ENCODE measurements at places on chromosomes 1 and 21.

DNA sequence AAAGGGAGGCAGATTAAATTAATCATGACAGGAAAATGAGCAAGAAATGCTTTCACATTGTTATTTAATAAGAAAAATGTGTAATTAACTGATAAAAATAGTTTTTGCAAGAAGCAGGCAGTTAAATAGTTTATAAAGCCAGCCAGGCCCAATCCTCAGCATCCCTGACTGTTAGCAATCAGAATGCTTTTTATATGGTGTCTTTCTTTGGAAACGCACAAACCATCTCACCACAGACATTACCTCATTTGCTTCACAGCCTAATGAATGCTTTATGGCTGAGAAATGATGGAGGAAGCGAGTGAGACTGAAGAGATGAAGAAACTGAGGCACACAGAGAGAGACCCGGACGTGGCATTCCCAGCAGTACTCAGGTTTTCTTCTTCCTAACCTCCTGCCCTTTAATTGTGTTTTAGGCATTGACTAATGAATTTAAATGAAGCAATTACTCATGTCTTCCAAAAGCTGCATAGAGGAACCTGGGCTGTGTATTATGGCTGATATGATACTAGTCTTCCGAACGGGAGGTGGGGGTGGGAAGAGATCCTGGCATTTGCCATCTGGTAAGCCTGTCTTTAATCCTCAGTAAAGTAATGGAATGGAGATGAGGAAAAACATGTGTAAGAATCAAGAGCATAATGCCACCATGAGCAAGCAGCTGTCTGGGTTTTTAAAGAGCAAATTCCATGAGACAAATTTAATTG lies 116.1 kb upstream of the LMO4 start:
- peak; percentile 36 for DNase-seq

DNA sequence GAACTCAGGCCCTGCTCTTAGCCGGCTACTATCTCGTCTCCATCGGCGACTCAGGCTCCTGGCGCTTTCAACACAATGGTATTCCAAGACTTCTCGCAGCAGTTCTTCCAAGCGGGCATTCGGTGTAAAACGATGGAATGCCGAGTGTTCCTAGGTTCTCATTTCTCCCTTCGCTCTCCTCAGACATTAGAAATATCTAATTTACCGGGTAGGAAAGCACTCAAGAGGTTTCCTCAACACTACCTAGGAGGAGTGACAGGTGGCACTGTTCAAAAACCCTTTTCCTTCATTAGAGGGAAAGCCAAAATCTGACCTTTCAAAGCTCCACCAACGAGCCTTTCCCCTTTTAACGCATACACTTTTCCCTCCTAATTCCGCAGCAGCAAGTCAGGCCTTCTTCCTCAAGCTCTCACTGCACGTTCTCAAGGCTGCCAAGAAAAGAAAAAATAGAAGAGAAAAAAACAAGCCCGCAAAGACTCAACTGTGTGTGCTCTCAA lies 601 bp downstream of the UBE2G2 start:
- peak; percentile 33 for DNase-seq

- peak; percentile 56 for DNase-seq
Observed at GRCh38 chr1:43147625-43148327, 24.3 kb downstream of the EBNA1BP2 start.

- no peak for DNase-seq
Observed at GRCh38 chr1:228160201-228160761, 5.3 kb upstream of the IBA57 start.

DNA sequence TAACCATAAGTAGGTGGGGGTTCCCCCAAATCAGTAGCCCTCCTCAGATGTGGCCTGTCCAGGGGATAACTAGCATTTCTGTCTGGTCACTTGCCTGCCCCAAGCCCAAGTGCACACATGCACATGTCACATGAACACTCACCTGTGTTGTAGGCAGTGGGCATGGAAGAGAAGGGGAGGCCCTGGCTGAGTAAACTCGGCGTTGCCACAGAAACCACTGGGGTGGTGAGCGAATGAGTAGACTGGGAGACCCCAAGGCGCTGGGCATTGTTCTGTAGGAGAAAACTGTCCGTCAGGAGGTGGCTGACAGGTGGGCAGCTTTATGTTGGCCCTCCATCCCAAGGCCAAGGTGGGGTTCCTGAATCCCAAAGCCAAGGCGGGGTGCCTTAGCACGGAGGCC lies 25.6 kb downstream of the MEF2D start:
- no peak for DNase-seq

DNA sequence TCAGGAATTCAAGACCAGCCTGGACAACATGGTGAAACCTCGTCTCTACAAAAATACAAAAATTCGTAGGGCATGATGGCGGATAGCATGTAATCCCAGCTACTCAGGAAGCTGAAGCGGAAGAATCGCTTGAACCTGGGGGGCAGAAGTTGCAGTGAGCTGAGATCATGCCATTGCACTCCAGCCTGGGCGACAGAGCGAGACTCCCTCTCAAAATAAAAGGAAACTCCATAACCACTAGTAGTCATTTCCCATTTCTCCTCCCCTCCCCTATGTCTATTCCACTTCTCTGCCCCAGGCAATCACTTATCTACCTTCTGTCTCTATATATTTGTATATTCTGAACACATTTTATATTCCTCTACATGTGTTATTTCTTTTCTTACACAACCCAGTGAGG lies 4.0 kb upstream of the CEP350 start:
- no peak for DNase-seq

DNA sequence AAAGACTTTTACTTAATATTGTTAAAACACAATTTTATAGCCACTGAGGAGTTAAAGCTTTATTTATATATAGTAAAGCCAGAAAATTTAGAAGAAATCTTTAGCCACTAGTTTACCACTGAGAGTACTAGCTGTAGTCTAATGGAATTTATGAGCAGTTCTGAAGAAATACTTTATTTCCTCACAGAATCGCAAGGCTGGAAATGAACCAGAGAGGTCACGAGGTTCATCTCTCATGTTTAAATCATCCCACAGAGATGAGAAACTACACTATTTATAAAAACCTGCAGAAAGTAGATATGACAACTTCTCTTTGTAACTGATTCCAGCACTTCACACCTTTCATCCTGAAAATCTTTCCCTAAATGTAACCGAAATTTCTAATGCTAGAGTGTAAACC lies 26.0 kb downstream of the ADGRL4 start:
- peak; percentile 9 for DNase-seq

DNA sequence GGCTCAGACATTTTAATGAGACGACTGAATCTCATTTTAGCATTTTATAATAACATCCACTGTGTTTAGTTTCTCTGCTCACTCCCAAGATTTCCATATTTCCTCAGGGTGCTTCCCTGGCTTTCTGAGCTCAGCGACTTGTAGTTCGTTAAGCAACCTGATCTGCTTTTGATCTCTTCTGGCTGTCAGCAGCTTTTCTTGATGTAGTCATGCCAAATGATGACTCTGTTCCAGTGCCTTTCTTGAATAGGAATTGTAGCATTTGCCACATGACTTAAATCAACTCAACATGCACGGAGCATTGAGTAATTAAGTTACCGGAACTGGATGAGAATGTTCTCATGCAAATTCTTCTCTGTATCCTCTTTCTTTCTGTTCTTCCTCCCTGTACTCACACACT lies 246.1 kb downstream of the FMN2 start:
- DNase-seq = peak; percentile 93

GRCh38 chr21:44086636-44087425 lies 20.4 kb upstream of the PWP2 start:
- DNase-seq = no peak

DNA sequence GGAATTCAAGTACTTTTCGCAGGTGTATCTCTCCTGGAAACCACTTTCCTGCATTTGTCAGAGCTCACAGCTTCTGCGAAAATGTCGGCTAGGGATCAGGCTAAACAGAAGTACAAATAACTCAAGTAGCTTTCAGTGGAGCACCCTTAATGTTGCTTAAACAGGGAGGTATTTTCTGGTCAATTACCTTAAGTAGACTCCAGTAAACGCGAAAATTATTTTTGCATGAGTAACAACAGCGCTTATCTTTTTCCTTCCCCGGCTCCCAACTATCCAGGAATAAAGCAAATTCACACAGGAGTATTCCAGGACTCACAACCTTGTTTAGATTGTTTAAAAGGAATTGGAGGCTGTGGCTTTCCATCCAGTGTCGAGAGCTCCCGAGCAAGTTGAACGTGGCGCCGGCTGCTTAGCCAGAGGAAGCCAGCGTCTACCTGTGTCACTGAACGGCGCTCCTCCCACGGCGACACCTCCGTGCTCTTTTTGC lies 7.3 kb upstream of the SIM2 start:
- no peak for DNase-seq

- peak; percentile 95 for DNase-seq
Observed at GRCh38 chr1:181135815-181136737, 47.6 kb downstream of the IER5 start.

DNA sequence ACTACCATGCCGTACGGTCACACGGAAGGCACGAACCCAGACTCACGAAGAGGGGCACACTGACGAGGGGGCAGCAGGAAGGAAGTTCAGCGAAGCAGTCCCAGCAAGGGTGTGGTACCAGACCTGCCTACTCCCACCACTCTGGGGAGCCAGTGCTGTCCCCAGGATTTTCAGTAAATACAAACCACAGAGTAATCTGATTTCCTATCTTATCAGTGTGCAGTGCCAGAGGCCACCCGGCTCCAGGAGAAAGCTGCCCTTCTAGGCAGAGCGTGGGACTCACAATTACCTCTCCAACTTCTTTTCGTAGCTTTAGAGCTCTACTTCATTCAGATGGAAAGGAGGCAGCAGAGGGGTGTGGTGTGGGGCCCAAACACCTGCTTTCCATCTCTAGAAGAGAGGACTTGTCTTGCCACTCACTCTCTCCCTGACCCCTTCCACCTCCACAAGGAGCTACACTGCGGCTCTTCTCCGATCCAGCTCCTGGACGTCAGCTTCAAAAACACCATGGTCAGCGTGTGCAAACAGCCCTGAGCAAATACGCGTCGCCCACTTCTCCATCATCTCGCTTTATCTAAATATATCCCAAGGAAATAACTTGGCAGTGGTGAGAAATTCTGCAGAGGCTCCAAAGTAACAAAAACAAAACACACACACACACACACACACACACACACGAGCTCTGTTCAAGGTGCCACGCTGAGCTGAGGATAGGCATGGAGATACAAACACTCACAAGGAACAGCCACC lies 98.5 kb downstream of the MRPL37 start:
- DNase-seq = no peak

- DNase-seq = no peak
Observed at GRCh38 chr1:36846357-36846756, 188.0 kb downstream of the GRIK3 start.

DNA sequence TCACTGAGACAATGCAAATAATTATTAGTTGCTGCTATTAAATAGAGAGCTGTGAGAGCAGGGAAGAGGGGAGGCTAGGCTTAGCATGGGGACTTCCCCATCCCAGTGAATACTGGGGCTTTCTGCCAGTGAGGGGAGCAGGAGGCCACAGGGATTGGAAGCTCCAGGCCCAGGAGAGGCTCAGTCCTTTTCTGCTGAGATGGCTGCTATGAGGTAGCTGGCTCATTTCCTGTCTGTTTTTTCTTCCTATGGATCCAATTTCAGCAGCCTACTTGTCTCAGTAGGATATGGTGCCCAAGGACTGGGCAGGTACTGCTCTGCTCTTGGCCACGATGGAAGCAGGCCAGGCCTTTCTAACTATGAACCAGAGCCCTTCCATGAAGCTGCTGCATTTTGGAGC lies 10.0 kb downstream of the STMN1 start:
- peak; percentile 56 for DNase-seq

GRCh38 chr1:186154651-186155050 lies 220.4 kb downstream of the TPR start:
- peak; percentile 41 for DNase-seq

DNA sequence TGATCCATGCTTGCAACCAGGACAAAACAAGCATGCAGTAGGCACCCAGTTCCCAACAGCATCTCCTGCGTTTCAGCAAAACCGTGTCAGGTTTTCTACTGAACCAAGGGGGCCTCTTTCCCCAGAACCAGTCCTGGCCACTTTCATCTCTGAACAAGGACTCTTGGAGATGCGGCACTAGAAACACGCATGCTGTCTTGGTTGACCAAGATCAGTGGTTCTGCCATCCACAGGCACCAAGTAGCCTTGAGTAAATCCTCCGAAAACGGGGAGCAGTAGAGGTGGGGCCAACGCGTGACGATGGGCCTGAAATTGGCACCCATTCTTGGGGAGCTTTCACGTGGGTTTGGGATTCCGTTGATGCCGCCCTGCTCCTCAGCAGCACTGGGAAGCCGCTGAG lies 62.5 kb upstream of the AJAP1 start:
- no peak for DNase-seq

DNA sequence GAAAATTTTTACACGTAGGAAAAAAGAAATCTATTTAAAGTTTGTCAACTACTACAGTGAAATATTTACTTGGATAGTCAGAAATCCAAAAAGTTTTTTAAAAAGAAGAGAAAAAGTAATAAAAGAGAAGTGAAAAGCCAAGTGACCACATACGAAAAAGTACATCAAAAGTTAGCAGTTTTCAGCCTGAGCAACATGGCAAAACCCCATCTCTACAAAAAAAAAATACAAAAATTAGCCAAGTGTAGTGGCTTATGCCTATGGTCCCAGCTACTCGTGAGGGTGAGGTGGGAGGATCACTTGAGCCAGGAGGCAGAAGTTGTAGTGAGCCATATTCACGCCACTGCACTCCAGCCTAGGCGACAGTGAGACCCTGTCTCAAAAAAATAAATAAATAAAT lies 5.2 kb upstream of the MR1 start:
- no peak for DNase-seq

DNA sequence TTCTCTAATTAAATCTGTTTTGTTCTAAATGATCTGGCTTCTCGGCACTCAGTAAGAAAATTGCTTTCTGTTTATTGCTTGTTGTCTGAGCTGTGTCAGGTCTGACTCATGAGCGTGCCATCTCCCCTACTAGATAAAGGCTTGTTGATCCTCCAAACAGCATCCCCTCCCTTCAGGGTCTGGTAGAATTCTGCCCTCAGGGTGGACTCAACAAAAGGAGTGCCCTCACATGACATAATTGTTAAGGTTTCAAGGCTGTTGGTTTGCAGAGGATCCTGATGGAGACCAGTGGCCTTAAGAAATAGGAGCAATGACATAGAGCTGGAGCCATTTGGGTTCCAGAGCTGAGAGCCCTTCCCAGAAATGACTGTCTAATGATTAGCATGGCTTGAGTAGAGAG lies 36.0 kb upstream of the ATP2B4 start:
- DNase-seq = no peak

DNA sequence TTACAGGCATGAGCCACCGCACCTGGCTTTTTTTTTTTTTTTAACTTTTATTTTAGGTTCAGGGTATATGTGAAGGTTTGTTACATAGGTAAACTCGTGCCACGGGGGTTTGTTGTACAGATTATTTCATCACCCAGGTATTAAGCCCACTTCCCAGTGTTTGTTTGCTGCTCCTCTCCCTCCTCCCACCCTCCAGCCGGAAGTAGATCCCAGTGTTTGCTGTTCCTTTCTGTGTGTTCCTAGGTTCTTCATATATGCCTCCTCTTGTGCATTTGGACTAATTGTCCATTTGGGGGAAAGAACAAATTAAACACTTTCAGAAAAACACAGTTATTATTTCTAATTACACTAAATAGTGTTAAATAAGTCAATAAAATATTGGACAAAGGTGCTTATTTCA lies 1.1 kb upstream of the SLC2A7 start:
- DNase-seq = no peak
